ENCODE measurements at places on chromosomes 4 and X.

DNA sequence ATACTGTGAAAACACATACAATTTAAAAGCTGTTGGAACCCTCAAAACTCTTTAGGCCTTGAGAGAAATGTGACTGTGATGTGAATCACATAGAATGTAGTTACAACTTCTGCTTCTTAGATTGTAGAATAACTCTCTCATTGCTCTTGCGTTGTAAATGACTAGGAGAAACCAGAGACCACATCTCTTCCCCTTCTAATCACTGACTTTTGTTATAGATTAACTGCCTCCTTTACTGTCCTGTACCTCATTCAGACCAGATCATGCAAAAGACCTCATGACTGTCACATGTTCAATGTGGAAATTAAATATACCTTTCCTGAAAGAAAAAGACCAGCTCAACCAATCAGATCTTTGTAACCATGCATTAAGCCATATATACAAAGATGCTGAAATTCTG is 43.2 kb upstream of the NEIL3 start:
- no peak for DNase-seq

DNA sequence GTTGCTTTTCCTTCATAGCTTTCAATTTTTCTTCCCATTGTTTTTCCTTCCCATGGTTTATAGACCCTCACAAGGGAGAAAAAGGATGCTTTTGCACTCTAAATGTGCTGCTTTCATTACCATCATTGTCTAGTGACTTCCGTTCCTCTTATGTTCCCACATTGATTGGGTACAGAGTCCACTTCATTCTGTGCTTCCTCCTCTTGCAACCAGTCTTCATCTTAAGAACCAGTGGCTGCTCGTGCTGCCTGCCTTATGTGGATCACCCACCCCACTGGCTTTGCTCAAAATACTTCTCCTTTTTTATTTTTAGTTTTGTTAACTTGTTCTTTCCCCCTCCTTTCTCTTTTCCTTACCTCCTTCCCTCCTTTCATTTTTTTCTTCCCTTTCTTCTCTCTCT is 76.5 kb upstream of the BOD1L1 start:
- DNase-seq, result no peak

- DNase-seq, result no peak
Measured at GRCh38 chr4:28357990-28358389, 1497.3 kb downstream of the STIM2 start.

DNA sequence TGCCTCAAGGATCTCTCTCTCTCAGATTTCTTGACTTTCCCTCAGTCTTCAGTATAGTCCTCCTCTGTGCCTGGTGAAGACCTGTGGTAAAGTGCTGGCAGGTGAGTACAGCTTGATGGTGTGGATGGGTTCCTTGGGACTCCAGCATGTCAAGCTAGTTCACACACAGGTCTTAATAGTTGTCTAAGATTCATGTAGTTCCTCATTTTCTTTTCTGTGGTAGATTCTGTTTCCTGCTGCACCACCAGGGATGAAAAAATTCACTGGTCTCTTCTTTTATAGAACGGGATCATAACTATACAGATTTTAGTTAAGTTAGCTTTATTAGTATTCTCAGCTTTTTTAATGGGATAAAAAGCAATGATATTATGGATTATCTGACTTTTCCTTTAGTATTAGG is 32.5 kb upstream of the PAQR3 start:
- no peak for DNase-seq

DNA sequence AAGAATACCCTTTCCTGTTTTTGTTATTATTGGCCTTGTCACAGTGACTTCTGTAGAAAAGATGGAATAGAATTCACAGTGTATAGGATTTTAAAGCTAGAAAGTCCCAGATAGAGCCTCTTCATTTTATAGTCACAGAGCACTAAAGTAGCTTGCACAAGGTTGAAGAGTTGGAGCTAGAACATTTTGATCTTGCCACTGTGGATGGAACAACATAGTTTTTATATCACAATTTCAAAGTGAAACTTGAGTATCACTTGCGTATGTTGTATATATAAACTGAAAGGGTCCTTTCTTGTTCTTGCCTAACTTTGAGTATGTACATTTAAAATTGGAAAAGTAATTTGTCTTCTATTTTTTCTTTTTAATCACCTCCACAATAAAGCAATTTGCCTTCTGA is 2.7 kb downstream of the USO1 start:
- DNase-seq, result no peak

DNA sequence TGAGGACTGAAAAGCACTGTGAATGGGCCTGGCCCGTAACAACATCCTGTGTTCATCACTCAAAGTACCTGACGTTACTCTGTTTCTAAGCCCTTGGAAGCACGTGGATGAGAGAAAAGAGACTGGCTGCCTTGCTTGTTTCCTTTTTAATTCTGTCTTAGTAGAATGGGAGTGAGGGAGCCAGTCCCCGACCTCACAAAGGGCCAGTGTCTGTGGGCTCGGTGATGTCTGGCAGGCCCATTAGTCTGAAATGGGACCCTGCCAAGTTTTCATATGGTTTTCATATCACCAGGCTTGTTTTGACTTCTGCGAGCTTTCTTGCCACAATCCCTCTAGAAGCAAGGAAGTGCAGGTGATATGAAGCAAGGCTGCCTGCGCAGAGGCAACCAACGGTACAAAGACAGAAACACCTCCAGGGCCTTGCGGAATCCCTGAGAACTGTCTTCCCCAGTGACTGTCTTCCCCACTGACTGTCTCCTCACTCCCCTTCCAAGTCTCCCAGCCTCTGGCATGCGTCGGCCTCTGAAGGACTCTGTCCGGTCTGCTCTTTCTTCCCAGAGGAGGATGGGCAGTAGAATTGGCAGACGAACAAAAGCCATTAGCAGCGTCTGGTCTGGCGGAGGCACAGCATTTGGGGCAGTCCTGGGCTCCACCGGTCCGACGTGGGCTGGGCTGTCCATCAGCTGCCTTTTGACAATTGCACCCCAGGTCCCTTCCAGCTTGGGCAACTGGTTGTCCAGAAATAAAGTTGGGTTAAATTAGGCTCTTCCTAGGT is 20.2 kb upstream of the RASL11B start:
- no peak for DNase-seq

- no peak for DNase-seq
Measured at GRCh38 chr4:53075162-53075785, 213.2 kb downstream of the RASL11B start.

DNA sequence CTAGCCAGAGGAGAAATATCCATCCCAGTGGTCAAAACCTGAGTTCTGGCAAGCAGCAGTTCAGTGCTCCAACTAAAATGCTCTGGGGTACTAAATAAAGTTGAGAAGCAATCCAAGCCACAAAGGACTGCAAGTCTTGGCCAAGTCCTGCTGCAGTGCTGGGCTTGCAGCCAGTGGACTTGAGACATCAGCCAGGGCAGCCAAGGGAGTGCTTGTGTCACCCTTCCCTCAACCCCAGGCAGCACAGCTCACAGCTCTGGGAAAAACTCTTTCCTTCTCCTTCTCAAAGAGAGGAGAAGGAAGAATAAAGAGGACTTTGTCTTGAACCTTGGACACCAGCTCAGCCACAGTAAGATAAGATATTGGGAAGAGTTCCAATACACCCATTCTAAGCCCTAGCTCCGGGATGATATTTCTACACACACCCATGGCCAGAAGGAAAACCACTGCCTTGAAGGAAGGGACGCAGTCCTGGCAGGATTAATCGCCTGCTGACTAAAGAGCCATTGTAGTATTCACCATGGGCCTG is 99.8 kb downstream of the PTCHD1 start:
- no peak for DNase-seq

DNA sequence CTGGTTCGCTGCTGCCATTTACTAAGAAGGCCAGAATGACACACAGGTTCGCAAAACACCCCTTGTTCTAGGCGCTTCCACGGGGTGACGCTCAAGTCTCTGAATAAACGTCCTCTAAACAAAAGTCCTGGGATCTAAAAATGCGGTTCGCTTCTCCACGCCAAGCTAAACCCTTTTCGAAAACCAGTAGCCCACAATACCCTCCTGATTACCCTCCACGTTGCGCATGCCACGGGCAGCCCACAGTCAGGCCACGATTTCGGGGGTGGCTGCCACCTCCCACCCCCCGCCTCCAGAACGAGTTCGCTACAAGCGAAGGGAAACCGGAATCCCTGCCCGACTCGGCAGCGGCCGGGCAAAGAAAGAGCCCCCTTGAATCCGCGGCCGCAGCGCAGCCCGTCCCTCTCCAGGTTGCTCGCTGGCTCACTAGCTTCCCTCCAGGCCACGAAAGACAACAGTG is 423 bp downstream of the RPL39 start:
- no peak for DNase-seq

GRCh38 chrX:101931136-101931487 is 715 bp downstream of the ZMAT1 start:
- DNase-seq, result peak; percentile 2

- DNase-seq, result peak; percentile 6
Measured at GRCh38 chr4:47531241-47531953, 46.3 kb downstream of the ATP10D start.

GRCh38 chr4:75325318-75325979 is 188.8 kb downstream of the RCHY1 start:
- DNase-seq, result no peak

DNA sequence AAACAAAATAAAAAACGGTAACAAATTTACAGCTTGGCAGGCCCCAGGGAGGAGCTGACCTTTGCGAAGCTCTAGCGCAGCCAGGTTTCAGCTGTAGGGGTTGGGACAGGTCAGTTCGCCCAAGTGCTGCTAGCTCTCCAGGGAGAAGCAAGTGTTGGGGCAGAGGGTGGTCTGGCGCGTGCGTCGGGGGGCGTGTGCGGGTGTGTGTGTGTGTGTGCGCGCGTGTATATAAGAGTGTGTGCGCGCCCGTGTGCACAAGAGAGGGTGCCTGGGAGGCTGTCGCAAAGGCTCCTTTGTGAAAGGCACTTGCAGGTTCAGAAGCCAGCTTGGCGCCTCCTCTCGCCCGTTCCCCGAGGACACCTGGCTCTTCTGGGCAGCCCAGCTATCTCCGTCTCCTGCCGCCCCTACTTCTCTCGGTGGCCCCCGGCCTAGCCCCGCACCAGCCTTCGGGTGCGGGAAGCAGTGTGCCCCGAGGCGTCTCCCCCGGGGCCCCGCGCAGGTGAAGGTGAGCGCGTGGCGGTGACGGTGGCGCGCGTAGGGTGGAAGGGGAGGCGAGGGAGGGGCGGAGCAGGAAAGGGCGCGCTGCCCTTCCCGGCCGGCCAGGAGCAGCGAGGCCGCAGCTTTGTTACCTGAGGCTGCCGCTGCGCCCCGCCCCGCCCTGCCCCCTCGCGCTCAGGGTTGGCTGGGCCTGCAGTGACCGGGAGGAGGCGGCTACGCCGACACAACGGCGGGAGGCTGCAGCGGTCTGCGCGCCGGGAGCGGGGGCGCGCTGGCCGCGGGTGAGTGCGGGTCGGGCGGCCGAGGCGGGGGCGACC is at the start of gene FHDC1:
TSS of gene FHDC1 (plus strand) at position 693 of the 815 bp plus-strand sequence. CDS start 6,735 bp downstream, outside the sequence.
- DNase-seq, result peak; percentile 55

GRCh38 chr4:147928400-147928799 is 196.5 kb downstream of the ARHGAP10 start:
- no peak for DNase-seq

- DNase-seq, result no peak
Measured at GRCh38 chrX:24314019-24314635, at the start of gene SUPT20HL2. TSS of gene SUPT20HL2 (minus strand) at chrX:24314069. CDS start at chrX:24313315, 754 bp downstream.

- DNase-seq, result no peak
Measured at GRCh38 chrX:84469226-84469625, 33.0 kb downstream of the HDX start.

DNA sequence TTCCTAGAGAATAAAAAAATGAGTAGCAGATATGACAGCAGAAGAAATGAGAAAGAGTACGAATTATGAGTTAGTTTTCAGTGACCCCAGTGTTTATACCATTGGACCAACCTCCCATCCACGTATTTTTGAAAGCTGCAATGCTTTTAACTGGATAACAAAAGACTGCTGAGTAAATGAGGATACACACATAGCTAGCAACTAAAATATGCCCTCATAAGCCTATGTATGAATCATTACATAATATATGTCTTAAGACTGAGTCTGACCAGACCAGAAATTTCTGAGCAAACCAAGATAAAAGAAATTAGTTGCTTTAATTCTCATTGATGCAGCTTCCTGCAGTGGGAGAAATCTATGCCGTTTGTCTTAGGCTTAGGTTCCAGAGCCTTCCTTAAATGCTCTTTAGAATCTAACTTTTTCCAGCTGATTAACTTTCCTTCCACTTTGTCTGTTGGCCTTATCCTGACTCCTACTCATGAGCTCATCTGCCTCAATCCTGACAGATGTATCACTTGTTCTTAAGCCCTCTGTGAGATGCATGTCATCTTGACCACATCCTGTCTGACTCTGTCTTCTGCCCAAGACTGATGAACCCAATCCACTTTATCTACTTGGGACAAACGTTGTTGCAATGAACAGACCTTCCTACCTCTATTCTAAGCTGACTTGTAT is 301.4 kb upstream of the AADAT start:
- no peak for DNase-seq

DNA sequence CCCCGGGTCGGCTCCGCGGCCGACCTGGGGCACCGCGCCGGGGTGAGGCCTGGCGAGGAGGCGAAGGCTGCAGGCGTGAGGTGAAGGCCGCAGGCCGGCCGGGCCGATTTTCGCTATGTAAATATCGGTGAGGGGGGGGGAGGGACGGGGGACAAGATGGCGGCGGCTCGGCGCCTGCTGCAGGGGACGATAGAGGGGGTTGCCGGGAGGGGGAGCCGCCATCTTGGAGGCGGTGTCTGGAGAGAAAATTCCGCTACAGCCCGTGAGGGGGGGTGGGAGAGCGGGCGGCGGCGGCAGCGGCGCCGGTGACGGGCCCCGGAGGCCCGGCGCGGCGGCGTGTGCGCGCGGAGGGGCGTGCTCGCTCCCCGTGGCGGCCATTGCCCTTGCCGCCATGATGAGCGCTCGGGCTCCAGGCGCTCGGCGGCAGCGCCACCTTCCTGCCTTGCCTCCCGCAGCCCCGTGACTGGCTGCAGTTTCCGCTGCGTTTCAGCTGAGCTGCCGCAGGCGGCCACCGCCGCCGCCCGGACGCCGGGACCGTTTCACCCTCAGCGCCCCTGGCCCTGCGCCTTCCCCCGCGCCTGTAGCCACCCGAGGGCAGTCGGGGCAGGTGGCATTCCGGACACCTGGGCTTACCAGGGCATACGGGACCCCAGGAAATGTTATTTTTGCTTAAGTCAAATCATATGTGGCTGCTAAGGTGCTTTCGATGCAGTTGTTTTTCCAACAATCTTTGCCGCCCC is 692 bp downstream of the ZFX start:
- peak; percentile 45 for DNase-seq

DNA sequence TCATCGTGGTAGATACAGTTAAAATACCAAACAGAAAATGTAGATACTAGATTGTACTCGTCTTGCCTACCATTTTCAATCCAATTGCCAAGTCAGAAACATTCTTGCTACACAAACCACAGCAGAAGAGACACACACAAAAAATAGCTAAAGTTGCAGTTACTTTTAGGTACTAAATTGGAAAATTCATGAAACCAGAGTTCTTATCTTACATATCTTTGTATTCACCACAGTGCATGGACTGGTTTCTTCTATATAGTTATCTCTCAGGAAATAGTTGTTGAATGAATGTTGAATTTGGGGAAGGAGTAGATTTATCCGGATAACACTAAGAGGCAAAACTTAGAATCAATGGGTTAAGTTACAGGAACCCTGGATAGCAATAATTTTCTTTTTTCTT is 14.2 kb downstream of the COL4A5 start:
- no peak for DNase-seq

- no peak for DNase-seq
Measured at GRCh38 chrX:53594354-53594753, 92.2 kb downstream of the HUWE1 start.

Data from H54 (cell line).